ENCODE measurements at places on chromosomes 1 and 21.

GRCh38 chr1:214499732-214500131, 51.7 kb downstream of the PTPN14 start:
- no peak for DNase-seq

GRCh38 chr1:96416701-96417444, 304.7 kb upstream of the PTBP2 start:
- no peak for DNase-seq

- no peak for DNase-seq
These were observed 50.0 kb downstream of the LACTBL1 start for GRCh38 chr1:22922640-22923039.

DNA sequence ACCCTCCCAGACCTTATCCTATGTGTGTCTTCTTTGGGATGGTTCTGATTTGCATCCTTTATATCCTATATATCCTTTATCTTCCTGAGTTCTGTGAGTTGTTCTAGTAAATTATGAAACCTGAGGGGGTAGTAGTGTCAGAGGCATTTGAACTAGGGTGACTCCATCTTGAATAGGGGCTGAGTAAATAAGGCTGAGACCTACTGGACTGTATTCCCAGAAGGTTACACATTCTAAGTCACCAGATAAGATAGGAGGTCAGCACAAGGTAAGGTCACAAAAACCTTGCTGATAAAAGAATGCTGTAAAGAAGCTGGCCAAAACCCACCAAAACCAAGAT, 50.6 kb downstream of the SUSD4 start:
- no peak for DNase-seq

GRCh38 chr1:56215771-56216170, 363.6 kb downstream of the PLPP3 start:
- DNase-seq = no peak

GRCh38 chr1:200248541-200248940, 161.3 kb downstream of the ZNF281 start:
- no peak for DNase-seq

GRCh38 chr1:81115422-81115821, 685.3 kb upstream of the ADGRL2 start:
- no peak for DNase-seq

DNA sequence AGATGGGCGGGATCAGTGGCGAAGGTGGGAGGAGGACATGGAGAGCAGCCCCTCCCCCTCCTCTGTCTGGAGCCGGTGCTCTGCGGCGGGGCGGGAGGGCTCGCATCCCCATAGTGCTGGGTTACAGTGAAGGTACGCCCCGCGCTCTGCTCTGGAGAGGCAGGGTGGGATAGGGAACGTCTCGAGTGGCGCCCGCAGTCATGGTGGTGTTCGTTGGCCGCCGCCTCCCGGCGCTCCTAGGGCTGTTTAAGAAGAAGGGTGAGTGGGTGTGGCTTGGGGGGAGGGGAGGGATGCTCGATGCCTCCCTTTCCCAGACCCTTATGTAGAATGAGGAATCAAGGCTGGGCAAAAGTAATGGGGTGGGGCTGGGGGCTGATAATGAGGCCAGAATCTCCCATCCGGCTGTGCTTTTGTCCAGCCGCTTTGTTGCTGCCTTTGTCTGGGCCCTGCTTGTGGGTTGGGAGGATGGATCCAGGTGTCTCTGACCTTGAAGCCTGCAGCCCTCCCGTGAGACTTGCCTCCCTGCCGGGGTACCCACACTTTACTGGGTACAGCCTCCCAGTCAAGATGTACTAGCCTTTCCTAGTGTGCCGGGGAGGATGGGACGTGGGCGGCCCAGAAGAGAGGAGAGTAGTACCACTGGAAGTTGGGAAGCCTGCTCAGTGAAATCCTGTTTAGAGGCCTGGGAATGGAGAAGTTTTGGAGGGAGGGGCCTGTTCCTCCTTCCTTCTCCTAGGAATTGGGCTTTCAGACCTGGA, 51.4 kb downstream of the YARS1 start:
- no peak for DNase-seq

GRCh38 chr1:1212780-1213344, 1.1 kb downstream of the TNFRSF4 start:
- no peak for DNase-seq

DNA sequence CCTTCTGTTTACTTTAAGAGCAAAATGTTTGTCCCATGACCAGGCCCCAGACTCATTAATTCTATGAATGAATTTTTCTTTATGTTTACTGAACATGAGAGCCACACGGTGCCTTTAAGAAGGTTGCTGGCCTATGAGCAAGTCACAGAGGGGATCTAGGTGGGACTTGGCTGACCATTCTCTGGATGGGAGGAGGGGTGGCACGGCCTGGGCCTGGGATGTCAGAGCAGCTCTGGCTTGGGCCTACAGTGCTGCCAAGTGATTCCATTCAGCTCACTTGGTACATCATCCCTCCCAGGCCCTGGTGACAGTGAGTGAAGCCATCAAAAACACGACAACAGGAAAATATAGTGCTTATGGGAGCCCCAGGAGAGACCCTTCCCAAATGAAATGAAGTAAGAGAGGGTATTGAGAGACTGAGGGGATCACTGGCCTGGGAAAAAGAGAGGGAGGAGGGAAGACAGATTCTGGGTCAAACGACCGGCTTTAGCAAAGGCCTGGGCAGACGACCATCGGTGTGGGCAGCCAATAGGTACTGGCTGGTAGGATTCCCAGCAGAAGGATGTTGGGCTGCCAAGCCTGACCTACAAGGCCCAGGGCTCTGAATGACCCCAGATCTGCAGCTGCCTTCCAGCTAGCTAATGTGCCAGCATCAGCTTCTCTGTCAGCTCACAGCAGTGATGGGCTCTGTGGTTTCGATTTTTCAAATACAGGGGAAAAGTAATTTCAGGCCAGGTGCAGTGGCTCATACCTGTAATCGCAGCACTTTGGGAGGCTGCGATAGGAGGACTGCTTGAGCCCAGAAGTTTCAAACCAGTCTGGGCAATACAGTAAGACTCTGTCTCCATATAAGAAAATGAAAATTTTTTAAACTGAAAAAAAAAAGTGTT, 3.3 kb downstream of the TMEM53 start:
- DNase-seq = no peak

DNA sequence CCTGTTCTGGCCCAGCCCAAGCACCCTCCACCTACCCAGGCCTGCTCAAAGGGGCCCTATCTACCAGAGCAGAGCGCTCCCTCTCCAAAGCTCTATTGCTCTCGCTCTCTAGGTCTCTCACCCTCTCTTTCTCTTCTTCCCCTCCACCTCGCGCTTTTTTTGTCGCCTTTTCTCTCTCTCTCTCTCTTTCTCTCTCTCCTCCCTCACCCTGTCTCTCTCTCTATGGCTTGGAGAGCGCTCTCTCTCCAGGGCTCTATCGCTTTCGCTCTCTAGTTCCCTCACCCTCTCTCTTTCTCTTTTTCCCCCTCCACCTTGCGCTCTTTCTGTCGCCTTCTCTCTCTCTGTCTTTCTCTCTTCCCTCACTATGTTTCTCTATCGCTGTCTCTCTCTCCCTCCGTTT, 3.4 kb upstream of the ZNF678 start:
- no peak for DNase-seq

DNA sequence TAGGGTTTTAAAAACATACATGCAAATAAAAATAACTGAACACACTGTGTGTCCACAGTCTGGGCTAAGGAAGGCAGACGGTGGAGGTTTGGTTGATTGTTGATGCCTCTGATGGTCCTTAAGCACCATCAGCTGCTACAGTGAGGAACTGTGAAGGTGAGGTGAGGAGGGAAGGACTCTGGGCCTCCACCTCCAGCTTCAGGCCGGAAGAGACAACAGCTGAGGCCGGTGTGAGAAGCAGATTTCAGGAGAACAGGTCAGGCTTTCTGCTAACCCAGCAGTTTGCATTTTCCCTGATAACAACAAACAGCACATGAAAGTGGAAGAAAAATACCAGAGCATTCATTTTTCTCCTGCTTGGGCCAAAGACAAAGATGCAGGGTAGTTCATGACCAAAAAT, 189.9 kb upstream of the AJAP1 start:
- no peak for DNase-seq

- DNase-seq = no peak
These were observed 66.8 kb downstream of the PHACTR4 start for GRCh38 chr1:28436211-28436769.

All from omental fat pad (tissue), 4 donors.